ENCODE measurements at places on chromosomes 2 and 18. TPM values are rescaled to one million over a fixed set of nuclear protein-coding genes. Genes with fewer than 3 reads are reported as not detected.

GALR1 gene
- total RNA-seq = not detected

GKN1 gene
- not detected for total RNA-seq

DNA sequence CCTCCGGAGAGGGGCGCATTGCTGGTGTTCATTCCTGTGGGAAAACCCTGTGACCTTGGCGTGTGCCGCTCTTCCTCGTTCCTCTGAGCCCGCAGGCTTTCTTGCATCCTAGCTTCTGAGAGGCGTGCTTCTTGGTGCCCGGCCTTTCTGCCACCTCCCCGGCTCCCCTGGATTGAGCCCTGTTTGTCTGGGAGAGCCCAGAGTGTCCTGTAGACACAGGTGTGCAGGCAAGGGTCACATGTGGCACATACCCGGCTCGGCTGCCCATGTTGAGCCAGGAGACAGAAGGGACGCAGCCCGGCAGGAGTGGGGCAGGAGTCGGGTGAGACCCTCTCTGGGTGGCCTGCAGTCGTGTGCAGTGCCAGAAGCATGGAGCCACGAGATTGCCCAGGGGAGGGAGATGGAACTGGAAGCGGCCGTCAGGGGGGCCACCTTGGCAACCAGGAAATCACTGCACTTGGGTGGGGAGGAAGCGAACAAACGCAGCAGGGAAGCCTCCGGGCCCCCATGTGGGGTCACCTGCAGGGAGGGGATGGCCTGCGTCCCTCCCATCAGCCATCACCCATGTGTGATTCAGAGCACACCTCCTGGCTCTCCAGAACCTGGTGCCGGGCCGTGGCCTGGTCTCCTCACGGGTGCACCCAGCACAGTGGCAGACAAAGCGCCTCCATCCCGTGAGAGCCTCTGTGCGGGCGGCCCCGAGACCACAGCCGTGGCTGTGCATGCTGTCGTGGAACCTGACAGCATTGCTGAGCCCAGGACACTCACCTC lies 92.9 kb downstream of the SH3BP4 start:
- peaks cover 26% of the 10 kb centered on the region for H3K4me1 ChIP-seq
- H3K36me3 ChIP-seq = peaks cover 6% of the 10 kb centered on the region
- H3K27ac ChIP-seq = peak overlapping the region; percentile 43
- H3K4me3 ChIP-seq = no peak overlapping the region

- H3K4me1 ChIP-seq = no peaks in the 10 kb centered on the region
- H3K4me3 ChIP-seq = no peak overlapping the region
- H3K36me3 ChIP-seq = no peaks in the 10 kb centered on the region
- H3K27me3 ChIP-seq = no peaks in the 10 kb centered on the region
- H3K27ac ChIP-seq = no peak overlapping the region
Observed at GRCh38 chr2:205237524-205237923, 444.8 kb upstream of the NRP2 start.

- no peak overlapping the region for H3K27ac ChIP-seq
- no peak for DNase-seq
- H3K27me3 ChIP-seq = no peaks in the 10 kb centered on the region
- no peaks in the 10 kb centered on the region for H3K4me1 ChIP-seq
Observed at GRCh38 chr2:84856787-84857186, 24.1 kb downstream of the TRABD2A start.

- H3K27ac ChIP-seq = no peak overlapping the region
- H3K4me3 ChIP-seq = no peak overlapping the region
- no peak for DNase-seq
- H3K36me3 ChIP-seq = no peaks in the 10 kb centered on the region
- no peaks in the 10 kb centered on the region for H3K27me3 ChIP-seq
Observed at GRCh38 chr2:47493317-47494035, 90.5 kb downstream of the MSH2 start.
